Glutamatergic neuron (in vitro differentiated cells): ENCODE measurements at places on chromosomes 16 and 17. TPM values are rescaled to one million over a fixed set of nuclear protein-coding genes. Genes with fewer than 3 reads are reported as not detected.

DNA sequence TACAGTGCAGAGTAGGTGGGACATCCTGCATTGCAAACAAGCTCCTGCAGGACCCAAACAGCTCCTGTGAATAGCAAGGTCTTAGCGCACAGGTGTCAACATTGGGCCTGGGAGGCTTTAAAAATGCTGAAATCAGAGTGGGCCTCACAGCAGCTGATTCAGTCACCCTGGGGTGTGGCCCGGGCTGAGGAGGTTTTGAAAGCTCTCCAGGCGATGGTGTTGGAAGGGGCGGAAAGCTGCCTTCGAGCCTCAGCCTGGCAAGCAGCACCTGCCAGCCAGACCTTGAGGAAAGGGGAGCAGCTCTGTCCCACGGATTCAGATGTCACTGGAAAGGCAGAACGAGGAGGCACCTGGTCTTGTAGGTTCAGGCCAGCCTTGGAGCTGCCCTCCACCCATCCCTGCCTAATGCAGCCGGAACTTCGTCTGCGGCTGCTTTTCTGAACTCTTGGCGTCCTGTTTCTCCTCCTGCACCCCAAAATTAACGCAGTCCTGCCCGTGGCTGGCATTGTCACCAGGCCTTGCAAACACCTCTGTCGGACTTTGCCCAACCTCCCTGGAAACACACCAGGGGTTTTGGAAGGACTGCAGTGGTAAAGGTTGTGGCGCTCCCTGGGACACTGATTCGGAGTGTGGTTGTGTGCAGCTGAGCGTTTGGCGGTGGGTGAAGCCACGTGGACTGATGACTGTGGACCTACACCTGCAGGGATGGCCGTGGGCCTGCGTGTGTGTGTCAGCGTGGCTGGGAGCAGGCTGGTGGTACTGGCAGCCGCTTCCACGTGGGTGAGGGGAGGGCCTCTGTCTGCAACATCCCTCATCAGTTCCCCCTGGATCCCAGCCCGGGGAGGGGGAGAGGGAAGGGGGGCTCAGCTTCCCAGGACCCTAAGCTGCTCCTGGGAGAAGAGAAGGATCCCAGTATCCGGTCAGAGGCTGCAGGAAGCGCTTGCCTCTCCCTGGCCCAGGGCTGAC, 3.4 kb downstream of the NECAB2 start:
- H3K4me1 ChIP-seq, result peaks cover 13% of the 10 kb centered on the region
- H3K27ac ChIP-seq, result no peak overlapping the region
- no peaks in the 10 kb centered on the region for H3K36me3 ChIP-seq
- H3K4me3 ChIP-seq, result no peak overlapping the region

The PHOSPHO1 gene
- 0.22 TPM for total RNA-seq

DNA sequence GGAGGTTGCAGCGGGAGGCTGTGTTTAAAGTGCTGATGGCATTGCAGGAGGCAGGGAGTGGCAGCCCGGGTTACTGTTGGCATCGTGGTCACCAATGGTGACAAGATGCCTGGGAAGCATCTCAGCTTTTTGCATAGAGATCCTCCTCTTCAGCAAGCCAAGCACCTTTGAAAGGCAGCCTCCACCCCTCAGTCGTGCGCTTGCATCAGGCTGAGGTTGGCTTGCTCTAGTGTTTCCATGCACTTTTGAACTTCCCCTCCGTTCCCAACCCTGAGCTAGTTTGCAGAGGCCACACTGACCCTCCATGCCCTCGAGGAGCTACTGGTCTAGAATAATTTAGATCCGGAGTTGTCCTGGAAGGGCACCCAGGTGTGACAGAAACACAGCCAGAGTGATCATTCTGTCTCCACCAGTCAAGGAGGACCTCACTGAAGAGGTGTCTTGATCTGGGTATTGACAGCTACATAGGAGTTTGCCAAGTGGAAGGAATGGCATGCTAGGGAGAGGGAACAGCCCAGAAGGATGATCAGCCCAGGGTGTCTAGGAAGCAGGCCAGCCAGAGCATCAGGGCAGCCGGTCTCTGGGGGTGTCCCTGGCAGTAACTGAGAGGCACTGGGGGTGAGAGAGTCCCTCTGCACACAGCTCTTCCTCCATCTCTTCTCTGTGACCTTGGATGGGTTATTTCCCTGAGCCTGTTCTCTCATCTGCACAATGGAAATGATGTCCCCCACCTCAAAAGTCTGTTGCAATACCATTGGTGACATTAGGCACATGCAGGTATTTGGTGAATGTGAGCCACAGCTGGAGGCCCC, 7.7 kb downstream of the BEAN1 start:
- no peak for DNase-seq
- no peaks in the 10 kb centered on the region for H3K4me1 ChIP-seq
- peaks cover 2% of the 10 kb centered on the region for H3K27me3 ChIP-seq
- H3K27ac ChIP-seq, result no peak overlapping the region
- no peak overlapping the region for H3K4me3 ChIP-seq
- H3K36me3 ChIP-seq, result no peaks in the 10 kb centered on the region

The CEP112 gene
- 8.5 TPM for total RNA-seq

DNA sequence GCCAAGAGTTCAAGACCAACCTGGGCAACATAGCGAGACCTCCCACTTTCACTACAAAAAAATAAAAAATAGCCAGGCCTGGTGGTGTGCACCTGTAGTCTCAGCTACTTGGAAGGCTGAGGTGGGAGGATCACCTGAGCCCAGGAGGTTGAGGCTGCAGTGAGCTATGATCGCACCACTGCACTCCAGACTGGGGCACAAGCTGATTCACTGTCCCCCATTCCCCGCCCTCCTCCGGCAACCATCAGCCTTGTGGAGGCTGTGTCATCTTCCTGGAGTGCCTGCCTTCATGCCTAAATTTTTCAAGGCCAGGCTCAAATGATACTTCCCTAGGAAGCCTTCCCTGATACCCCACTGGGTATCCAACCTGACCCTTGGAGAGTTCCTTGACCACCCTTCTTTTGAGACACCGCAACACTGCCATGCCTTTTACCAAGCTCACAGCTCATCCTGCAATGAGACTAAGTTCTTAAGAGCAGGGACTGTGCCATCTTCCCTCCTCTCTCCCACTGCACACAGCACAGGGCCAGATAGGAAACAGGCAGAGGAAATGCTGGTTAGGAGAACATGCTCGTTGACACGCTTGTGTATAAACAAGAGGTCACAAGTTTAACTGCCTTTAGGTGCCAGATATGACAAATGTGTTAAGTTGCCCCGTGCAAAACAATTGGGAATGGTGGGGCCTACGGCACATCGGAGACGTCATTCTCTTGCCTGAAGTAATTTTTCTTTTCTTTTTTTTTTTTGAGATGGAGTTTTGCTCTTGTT, 3.9 kb upstream of the SRCAP start:
- peaks cover 9% of the 10 kb centered on the region for H3K4me1 ChIP-seq
- H3K4me3 ChIP-seq, result no peak overlapping the region
- peak overlapping the region; percentile 11 for H3K27ac ChIP-seq
- DNase-seq, result no peak
- peaks cover 21% of the 10 kb centered on the region for H3K27me3 ChIP-seq

DNA sequence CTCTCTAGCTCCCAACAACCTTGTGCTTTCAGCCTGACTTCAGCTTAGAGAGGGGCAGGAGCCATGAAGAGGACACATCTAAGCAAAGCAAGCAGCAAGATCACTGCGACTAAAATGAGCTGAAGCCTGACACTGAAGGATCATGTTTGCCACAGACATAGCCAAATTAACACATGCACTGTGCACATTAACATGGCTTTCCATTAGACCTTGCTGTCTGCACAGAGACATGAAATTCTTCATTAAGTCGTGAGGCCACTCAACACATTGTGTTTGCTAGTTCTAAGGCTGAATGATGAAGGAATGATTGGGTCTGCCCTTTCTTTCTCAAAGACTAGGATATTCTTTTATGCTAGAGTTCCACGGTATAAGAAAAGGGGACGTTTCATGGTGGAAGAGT, 558.3 kb upstream of the PSMD7 start:
- H3K36me3 ChIP-seq, result no peaks in the 10 kb centered on the region
- H3K27ac ChIP-seq, result no peak overlapping the region
- H3K4me1 ChIP-seq, result no peaks in the 10 kb centered on the region
- no peak for DNase-seq
- peaks cover 3% of the 10 kb centered on the region for H3K27me3 ChIP-seq
- H3K4me3 ChIP-seq, result no peak overlapping the region
